Activated T-helper 1 cell treated with anti-CD3 and anti-CD28 coated beads, Interleukin-12 subunit alpha, Interleukin-12 subunit beta, Interleukin-2, Interleukin-4 antibody, amounts not matched to agents 30 ng/mL and 10 ng/mL and 1 ng/mL, durations not matched to agents 14 hours and 24 hours and 36 hours (primary cell): ENCODE measurements at places on chromosomes 11 and 22. TPM values are rescaled to one million over a fixed set of nuclear protein-coding genes. Genes with fewer than 3 reads are reported as not detected.

POU2AF3 gene
- 0.21 and 0.39 TPM in 2 replicates for total RNA-seq

SYT7 gene
- 0.32 and 0.44 TPM in 2 replicates for total RNA-seq

GGTLC2 gene
- total RNA-seq, result not detected in 2 replicates

EMID1 gene
- total RNA-seq, result not detected in 2 replicates

STK33 gene
- 0.34 and 0.62 TPM in 2 replicates for total RNA-seq

TCP11L1 gene
- total RNA-seq, result 15.0 and 16.1 TPM in 2 replicates

NPTXR gene
- total RNA-seq, result 1.2 and 1.3 TPM in 2 replicates

E2F8 gene
- 25.6 and 28.2 TPM in 2 replicates for total RNA-seq

DNA sequence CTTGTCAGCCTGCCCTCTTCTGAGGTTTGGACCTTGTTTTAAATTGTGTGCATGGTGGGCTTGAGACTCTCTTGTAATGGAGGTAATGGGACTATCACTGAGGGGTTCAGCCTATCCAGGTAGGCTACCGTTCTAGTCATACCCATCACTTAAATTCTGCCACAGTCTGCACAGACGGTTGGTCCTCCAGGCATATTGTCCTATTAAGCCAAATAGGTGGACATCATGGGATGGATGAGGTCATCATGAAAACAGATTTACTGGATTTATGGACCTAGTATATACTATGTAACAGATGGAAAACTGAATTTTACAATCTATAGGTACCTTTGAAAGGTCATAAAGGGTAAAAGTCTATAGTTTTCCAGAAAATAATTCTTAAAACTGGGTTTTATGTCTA, 9.1 kb upstream of the RBM4 start:
- H3K4me1 ChIP-seq, result peaks cover 19% of the 10 kb centered on the region
- no peak overlapping the region for H3K27ac ChIP-seq
- H3K36me3 ChIP-seq, result peaks cover 49% of the 10 kb centered on the region
- no peak overlapping the region for H3K4me3 ChIP-seq
- no peak for DNase-seq
- no peaks in the 10 kb centered on the region for H3K27me3 ChIP-seq

GRCh38 chr11:72755713-72756285, 3.6 kb upstream of the ARAP1 start:
- peaks cover 18% of the 10 kb centered on the region for H3K4me1 ChIP-seq
- H3K4me3 ChIP-seq, result no peak overlapping the region
- H3K27me3 ChIP-seq, result no peaks in the 10 kb centered on the region
- DNase-seq, result no peak
- H3K36me3 ChIP-seq, result peaks cover 14% of the 10 kb centered on the region

- H3K4me3 ChIP-seq, result no peak overlapping the region
- H3K36me3 ChIP-seq, result no peaks in the 10 kb centered on the region
- no peak overlapping the region for H3K27ac ChIP-seq
- H3K27me3 ChIP-seq, result peaks cover 5% of the 10 kb centered on the region
These were observed 7.4 kb downstream of the RAB38 start for GRCh38 chr11:88167853-88168252.

GRCh38 chr11:109222761-109223160, 199.2 kb upstream of the C11orf87 start:
- DNase-seq, result no peak
- no peaks in the 10 kb centered on the region for H3K27me3 ChIP-seq
- H3K36me3 ChIP-seq, result no peaks in the 10 kb centered on the region
- H3K4me3 ChIP-seq, result no peak overlapping the region
- H3K4me1 ChIP-seq, result no peaks in the 10 kb centered on the region

DNA sequence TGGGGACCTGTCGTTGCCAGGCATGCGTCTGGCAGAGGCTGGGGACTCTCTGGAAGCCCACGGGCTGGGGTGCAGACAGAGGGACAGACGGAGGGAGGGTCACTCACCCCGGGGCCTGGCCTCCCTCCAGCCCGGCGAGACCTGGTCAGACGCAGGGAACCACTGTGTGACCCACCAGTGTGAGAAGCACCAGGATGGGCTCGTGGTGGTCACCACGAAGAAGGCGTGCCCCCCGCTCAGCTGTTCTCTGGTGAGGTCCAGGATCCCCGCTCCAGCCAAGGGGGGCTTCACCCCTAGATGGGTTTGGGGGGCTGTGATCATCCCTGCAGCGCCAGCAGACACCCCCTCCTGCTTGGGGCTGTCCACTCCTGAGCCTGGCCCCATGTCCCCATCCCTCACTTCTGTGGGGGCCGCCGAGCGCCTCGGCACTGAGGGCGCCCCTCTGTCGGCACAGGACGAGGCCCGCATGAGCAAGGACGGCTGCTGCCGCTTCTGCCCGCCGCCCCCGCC, 23.6 kb upstream of the MUC5B start:
- H3K36me3 ChIP-seq, result no peaks in the 10 kb centered on the region
- H3K4me3 ChIP-seq, result no peak overlapping the region
- H3K27me3 ChIP-seq, result no peaks in the 10 kb centered on the region

- no peak overlapping the region for H3K4me3 ChIP-seq
- no peak overlapping the region for H3K27ac ChIP-seq
- peaks cover 4% of the 10 kb centered on the region for H3K4me1 ChIP-seq
- no peak for DNase-seq
These were observed 25.9 kb upstream of the TP53I11 start for GRCh38 chr11:44976576-44976975.

DNA sequence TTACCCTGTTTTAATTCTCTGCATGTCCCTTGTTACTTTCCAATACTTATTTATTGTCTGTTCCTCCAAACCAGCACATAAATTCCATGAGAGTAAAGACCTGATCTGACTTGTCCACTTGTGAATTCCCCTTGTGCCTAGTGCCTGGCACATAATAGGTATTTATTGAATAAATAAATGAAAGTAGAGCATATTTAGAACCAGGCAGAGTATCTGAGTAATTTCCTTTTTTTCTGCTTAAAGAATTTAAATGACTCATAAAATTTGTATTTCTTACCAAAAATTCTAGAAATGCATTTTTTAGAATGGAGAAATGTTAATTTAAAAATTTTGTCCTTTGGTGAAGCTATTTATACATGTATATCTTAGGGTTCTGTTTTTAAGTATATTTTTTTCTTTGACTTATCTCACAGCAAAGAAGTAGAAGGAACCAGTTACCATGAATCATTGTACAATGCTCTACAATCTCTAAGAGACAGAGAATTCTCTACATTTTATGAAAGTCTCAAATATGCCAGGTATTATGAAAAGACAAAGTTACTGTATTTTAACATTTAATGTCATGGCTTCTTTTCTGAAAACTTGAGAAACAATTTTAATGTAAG, 96.8 kb downstream of the ATM start:
- H3K4me3 ChIP-seq, result no peak overlapping the region
- H3K27ac ChIP-seq, result no peak overlapping the region

GRCh38 chr22:36326178-36327161, 61.3 kb downstream of the MYH9 start:
- no peak for DNase-seq
- H3K27ac ChIP-seq, result peak overlapping the region; percentile 86
- no peaks in the 10 kb centered on the region for H3K27me3 ChIP-seq
- H3K4me3 ChIP-seq, result no peak overlapping the region

DNA sequence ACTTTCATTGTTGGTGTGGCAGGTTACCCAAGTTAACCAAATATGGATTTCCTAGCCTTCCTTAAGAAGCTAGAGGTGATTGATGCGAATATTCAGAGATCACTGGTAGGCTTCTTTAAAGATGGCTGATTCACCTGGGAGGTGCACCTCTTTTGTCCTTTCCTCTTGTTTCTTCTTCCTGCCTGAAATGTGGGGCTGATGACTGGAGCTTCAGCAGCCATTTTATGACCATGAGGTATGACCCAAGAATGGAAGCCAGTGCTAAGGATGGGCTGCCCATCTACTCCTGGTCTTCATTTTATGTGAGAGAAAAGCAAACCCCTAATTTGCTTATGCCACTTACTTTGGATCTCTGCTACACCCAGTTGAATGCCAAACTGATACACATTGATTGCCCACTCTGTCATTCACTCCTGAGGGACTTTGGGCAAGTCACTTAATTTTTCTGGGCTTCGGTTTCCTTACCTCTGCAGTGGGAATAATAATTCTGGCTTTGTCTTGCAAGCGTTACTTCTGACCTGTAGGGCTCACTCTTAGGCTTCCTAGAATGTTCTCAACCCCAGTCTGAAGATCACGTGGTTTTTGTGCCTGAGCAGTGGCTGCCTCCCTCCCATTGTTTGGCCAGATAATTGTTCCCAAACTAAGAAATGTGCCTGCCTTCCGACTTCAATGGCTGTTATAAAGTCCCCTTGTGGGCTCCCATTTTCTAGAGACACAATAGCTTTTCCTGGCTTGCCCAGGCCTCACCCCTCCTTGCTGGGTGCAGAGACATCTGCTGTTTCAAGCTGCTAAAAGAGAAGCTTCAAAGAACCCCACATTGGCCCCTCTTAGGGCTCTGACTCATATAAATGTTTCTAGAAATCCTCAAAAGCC, 243.1 kb downstream of the ST3GAL4 start:
- H3K27ac ChIP-seq, result no peak overlapping the region
- no peaks in the 10 kb centered on the region for H3K27me3 ChIP-seq
- no peak for DNase-seq
- H3K4me3 ChIP-seq, result no peak overlapping the region

- no peaks in the 10 kb centered on the region for H3K36me3 ChIP-seq
- no peaks in the 10 kb centered on the region for H3K4me1 ChIP-seq
- no peak for DNase-seq
- no peak overlapping the region for H3K27ac ChIP-seq
These were observed 157.5 kb downstream of the KIRREL3 start for GRCh38 chr11:126843096-126843495.

GRCh38 chr11:104169091-104169490, 5.1 kb upstream of the PDGFD start:
- no peak for DNase-seq
- H3K4me1 ChIP-seq, result no peaks in the 10 kb centered on the region
- peaks cover 11% of the 10 kb centered on the region for H3K27me3 ChIP-seq
- no peaks in the 10 kb centered on the region for H3K36me3 ChIP-seq
- H3K27ac ChIP-seq, result no peak overlapping the region

DNA sequence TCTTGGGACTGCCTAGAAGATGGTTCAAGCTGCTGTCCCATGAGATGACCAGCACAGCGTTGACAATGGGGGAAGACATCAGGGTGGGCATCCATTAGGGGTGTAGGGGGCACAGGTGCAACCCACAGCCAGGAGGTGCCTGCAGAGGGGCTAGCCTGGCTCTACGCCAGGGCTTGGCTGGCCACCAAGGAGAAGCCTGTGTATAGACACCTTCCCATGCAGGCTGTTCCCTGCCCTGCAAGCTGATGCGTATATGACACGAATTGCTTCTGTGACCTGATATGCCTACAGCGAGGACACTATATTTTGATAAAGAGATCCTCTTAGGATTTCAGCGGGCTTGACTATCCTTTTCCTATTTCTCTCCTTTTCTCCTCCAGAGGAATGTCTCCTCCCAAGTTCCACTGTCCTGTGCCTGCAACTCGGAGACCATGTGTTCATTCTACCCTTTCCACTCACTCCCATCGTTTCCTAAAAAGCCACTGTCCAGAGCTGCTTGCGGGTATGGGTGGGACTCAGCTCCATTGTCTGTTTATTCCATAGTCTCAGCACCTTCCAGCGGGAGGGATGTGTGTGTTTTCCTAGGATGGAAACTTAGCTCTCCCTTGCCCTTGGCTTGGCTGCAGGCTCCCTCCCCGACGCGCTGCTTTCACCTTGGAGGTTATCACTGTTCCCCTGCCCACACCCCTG, 56.1 kb downstream of the ST14 start:
- no peak for DNase-seq
- no peaks in the 10 kb centered on the region for H3K36me3 ChIP-seq
- no peak overlapping the region for H3K27ac ChIP-seq
- peaks cover 3% of the 10 kb centered on the region for H3K27me3 ChIP-seq
- no peak overlapping the region for H3K4me3 ChIP-seq

DNA sequence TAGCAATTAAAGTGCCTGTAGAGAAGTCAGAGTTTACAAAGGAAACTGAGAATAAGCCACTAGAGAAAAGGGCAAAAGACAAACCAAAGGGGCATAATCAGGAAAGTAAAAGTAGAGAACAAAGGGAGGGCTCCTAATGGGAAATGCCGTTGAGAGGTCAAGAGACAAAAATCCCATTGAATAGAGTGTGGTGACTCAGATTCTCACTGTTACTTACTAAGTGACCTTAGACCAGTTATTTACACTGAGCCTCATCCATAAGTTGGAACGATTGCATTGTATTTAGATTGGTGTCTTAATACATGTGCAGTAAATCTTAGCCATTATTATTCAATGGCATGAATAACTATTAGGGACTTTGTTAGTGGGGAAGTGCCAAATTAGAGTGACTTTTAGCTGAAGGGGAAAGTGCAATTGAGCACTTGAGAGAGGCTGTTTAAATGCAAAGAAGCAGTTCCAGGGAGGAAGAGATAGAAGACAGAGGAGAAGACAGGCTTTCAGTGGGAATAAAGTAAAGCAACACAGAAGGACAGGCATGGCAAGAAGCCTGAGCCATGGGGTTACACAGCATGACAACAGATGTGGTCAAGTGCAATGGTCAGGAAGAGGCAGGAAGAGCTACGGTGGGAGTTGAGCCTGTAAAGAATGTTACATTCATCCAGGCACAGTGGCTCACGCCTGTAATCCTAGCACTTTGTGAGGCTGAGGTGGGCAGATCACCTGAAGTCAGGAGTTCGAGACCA, 82.6 kb downstream of the UBASH3B start:
- H3K36me3 ChIP-seq, result peaks cover 1% of the 10 kb centered on the region
- H3K4me1 ChIP-seq, result no peaks in the 10 kb centered on the region
- no peak for DNase-seq
- H3K4me3 ChIP-seq, result no peak overlapping the region
- peaks cover 15% of the 10 kb centered on the region for H3K27me3 ChIP-seq

DNA sequence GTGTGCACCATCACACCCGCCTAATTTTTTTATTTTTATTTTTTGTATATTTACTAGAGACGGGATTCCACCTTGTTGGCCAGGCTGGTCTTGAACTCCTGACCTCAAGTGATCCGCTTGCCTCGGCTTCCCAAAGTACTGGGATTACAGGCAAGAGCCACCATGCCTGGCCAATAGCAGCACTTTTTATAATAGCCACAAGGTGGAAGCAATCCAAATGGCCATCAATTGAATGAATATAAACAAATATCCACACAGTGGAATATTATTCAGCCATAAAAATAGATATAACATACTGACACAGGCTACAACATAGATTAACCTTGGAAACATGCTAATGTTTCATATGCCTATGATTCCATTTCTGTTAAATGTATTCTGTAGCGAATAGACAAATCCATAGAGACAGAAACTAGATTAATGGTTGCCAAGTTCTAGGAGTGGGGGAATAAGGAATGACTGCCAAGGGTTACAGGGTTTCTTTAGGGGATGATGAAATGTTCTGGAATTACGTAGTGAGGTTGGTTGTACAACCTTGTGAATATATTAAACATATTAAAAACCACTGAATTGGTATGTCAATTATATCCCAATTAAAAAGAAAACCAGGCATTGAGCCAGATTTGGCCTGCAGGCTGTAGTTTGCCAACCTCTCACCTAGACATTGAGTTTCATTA, 4.8 kb downstream of the VPS51 start:
- H3K4me1 ChIP-seq, result peaks cover 19% of the 10 kb centered on the region
- H3K36me3 ChIP-seq, result peaks cover 16% of the 10 kb centered on the region
- H3K27me3 ChIP-seq, result no peaks in the 10 kb centered on the region
- H3K27ac ChIP-seq, result no peak overlapping the region
- no peak for DNase-seq

- DNase-seq, result no peak
- no peaks in the 10 kb centered on the region for H3K36me3 ChIP-seq
- H3K4me1 ChIP-seq, result no peaks in the 10 kb centered on the region
- H3K4me3 ChIP-seq, result no peak overlapping the region
These were observed 2.8 kb upstream of the KCNJ5 start for GRCh38 chr11:128888034-128888985.

- H3K27ac ChIP-seq, result no peak overlapping the region
- peaks cover 26% of the 10 kb centered on the region for H3K4me1 ChIP-seq
- no peak overlapping the region for H3K4me3 ChIP-seq
- no peak for DNase-seq
- peaks cover 15% of the 10 kb centered on the region for H3K36me3 ChIP-seq
These were observed 31.0 kb downstream of the SIK2 start for GRCh38 chr11:111633248-111633647.

GRCh38 chr11:6646576-6646917, 9.1 kb downstream of the DCHS1 start:
- no peaks in the 10 kb centered on the region for H3K27me3 ChIP-seq
- no peak overlapping the region for H3K4me3 ChIP-seq
- no peak for DNase-seq
- no peaks in the 10 kb centered on the region for H3K4me1 ChIP-seq
